ENCODE measurements at places on chromosomes 3 and 15.

DNA sequence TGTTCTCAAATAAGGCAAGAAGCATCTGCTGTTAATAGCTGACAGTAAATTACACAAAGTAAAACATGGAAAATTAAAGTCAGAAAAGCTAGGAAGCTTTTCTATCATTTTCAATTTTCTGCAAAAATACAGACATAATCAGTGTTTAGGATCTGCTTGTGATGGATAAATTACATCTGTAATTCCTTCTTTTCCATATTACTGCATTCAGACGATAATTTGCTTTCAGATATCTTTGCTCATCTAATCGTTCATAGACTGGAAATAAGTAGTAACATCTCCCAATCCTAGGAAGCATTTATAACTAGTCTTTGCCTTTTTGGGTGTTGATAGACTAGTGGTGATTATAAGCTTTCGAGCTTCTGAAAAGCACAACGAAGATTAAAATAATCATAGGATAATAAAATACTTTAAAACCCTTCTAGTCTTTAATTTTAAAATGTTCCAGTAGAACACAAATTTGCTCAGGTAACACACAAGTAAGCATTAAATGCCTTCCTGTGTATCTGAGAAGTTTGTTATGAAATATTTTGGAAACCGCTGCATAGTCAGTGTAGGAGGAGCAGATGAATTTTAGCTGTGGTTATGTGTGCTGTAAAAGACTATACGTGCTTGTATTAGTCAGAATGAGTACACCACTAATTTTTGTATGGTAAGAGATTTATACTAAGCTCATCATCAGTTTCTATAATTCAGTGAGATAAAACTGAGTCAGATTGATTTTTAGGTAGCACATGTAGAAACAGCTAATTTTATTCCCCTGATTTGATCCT is 41.0 kb downstream of the MBNL1 start:
- no peak for DNase-seq

DNA sequence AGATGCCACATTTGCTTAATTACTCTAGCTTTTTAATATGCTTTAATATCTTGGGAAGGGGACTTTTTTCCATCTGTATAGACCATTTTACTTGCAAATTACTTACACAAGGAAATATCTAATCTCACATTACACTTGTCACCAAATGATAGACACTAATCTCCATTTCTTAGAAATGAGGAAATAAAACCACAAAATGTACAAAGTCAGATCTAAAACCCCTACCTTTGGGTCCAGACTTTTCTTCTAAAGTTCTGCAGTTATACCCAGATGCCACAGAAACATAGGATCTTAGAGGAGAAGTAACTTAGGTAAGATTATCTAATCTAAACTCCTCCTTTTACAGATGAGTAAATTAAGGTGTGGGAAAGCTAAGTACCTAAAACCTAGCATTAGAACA is 44.3 kb downstream of the CD200R1L start:
- no peak for DNase-seq

DNA sequence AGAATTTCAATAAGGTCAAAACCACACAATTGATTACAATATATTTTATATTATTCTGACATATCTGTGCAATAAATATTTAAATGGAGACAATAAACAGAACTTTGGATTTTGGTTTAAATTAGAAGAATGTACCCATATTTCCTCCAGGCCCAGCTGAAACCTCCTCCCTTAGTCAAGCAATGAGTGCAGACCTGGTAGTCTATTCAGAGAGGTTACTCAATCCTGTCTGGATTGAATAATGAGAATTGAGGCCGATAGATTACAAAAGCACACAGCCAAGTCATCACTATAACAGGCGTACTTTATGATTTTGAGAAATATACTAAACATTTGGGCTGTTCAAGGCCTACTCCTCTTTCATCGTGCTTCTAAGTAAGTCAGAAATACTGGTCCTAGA is 114.5 kb upstream of the STRIT1 start:
- DNase-seq = no peak

DNA sequence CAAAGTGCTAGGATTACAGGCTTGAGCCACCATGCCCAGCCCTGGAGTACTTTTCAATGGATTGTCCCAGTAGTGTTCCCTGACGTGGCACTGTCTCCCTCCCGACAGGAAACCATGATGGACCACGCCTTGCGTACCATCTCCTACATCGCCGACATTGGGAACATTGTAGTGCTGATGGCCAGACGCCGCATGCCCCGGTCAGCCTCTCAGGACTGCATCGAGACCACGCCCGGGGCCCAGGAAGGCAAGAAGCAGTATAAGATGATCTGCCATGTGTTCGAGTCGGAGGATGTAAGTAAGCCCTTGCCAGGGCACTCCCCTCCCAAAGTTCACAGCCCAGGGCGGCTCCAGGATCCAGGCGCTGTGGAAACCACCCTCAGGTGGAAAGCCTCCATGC is 168.1 kb downstream of the NSMCE3 start:
- no peak for DNase-seq

DNA sequence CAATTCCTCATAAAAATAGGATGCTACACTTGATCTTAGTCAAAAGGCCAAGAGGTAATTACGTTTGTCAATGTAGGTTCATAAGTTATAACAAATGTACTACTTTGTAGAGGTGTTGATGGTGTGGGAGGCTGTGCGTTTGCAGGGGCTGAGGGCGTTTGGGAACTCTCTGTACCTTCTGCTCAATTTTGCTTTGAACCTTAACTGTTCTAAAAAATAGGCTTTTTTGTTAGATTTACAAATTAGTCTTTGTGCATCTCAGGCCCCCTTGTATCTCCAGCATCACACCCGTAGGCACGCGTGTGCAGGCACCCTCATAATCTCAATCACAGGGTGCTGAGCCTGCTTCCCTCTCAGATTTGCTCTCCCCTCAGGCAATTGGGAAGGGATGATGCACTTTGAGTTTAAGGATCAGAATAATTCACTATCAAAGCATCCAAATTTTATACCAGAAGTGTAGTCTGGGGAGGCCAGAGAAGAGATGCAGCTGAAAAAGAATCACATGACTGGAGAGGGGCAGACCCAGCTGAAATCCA is 36.1 kb upstream of the STRIT1 start:
- no peak for DNase-seq

DNA sequence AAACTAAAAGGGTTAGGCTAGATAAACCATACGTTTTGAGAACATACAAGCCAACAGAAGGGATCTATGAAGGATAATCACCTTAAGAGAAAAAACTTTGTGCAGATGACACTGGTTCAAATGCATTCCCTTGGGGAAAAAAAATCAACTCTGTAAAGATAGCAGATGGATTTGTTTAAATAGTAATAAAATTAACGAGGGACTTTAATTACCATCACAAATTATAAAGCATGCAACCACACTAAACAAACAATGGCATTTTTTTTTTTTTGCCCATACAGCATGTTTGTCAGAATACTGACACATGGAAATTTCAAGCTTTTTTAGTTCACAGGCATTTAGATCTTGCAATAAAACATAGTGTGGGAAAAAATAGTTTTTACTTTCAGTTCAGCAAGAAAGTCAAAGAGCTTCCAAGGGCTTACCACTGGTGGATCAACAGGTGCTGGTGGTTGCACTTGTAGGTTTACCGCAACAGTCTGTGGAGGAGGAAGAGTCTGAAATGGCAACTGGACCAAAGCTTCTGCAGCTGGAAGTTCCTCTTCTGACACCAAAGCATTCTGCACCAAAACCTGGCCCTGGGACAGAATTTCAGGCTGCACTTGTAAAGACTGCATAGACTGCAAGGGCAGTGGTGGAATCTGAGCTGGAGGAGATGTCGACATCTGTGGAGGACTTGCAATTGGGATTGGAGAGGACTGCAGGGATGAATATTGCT is 53.1 kb downstream of the PHC3 start:
- no peak for DNase-seq

DNA sequence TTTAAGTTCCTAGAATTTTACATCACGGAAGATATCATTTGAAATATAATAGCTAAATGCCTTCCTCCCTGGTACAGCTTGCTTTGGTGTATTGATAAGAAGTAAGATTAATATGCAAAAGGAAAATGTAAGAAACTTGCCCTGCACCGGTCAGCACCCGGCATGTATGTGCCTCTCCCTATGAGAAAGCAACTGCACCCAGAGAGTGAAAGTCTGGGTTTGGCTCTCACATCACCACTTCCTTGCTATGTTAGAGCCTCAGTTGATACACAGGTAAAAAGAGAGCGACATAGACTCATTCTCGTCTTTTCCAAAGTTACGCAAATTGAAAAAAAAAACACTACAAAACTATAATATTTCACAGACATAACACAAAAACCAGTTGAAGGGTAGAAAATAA is 96.7 kb downstream of the FOXP1 start:
- no peak for DNase-seq

DNA sequence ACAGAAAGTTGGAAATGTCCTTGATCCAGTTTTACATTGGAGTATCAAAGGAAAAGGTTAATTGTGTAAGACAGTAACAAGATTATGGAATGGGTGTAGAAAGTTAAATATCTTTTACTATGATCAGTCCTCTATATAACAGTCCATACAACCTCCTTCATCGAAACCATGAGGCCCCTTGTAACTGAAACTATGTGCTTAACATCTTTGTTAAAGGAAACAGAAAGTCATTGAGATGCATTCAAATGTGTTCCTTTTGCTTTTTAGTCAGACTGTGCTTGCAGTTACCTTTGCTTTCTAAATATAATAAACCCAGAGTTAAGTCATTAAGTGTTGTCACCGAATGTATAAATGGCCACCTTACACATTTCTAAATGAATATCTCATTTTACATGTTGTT is 1298.5 kb downstream of the ROBO2 start:
- no peak for DNase-seq

GRCh38 chr3:35498506-35499210 is 140.7 kb upstream of the ARPP21 start:
- no peak for DNase-seq

- DNase-seq = no peak
Observed at GRCh38 chr3:154783521-154783931, 296.6 kb upstream of the MME start.

All from brain pericyte (primary cell).